ENCODE measurements at places on chromosomes 1 and 21.

GRCh38 chr1:162587347-162587746, 25.8 kb downstream of the UAP1 start:
- no peak for DNase-seq

- no peak for DNase-seq
Measured at GRCh38 chr1:71343686-71344416, 263.0 kb upstream of the ZRANB2 start.

DNA sequence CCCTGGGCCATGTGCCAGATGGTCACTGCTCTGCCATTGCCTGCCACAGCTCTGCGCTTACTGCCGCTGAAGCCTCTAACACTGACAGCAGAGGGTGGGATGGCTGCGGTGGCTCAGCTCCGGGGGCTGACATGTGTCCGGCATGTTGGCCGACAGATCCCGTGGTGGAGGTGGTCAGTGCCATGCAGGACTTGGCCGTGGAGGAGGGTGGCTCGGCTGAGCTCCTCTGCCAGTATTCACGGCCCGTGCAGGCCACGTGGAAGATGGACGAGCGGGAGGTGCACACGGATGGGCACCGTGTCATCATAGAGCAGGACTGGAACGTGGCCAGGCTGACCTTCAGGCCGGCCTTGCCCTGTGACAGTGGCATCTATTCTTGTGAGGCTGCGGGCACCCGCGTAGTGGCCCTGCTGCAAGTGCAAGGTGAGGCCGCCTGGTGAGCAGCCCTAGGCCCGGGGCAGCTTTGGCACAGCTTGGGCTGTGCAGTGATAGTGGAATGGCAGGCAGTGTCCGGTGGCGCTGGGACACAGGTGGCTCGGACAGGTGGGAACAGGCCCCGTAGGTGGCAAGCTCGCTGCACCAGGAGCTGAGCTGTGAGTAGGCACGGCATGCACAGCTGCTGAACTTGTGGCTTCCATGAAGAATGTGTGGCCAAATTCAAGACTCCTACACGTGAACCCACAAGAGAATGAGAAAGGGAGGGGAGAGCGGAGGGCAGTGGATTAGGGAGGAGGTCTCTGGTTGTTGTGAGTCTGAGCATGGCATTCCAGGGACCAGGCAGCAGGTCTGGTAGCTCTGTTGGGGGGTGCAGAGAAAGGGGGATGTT, 91.8 kb downstream of the TRIM11 start:
- no peak for DNase-seq

- no peak for DNase-seq
Measured at GRCh38 chr1:179950651-179951050, 4.0 kb upstream of the CEP350 start.

GRCh38 chr1:98205291-98206017, 284.6 kb upstream of the DPYD start:
- DNase-seq: no peak

GRCh38 chr1:161691846-161692245, 15.2 kb upstream of the FCRLA start:
- DNase-seq: no peak

DNA sequence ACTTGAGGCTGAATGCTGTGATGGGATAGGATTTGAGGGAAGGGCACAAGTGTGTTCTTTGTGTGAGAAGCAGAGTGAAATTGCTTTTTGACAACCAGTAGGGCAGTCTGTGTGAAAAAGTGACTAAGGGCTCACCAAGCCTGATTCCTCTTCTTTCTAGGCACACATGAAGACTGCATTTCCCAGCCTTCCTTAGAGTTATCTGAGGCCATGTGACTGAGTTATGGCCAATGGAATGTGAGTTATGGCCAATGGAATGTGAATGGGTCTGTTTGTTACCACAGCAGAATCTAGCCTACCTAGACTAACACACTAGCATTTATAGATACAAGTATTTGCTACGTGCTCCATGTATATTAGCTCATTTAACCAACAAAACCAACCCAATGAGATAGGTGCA, 35.3 kb upstream of the DIRAS3 start:
- DNase-seq: no peak

DNA sequence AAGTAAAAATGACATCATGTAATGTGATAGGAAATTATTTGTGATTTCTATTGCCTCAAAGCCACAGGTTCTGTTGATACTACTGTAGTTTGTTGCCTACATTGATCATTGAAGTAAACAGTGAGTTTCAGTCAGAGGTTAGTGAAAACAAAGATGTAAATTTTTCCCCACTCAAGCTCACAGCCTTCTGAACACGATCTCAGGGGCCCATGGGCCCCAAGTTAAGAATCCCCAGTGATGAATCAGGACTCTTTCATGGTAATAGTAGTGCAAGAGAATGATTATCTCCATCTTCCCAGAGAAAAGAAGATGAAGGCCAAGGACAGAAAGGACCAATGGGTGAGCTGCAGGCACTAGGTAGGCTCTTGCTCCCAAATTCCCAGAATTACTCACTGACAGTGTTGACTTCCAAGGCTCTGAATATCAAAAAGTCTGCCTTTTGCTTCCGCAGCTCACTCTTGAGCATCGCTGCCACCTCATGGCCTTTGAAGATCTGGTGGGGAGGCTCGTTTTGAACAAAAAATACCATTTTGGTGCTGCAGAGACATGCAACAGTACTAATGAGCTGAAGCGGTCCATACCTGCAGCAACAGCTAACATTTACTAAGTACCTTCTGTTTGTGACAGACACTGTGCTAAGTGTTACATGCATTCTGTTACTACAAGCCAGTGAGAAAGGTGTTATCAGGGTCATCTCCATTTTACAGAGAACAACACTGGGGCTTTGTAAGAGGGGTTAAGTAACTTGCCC, 113.3 kb downstream of the KIAA0319L start:
- DNase-seq: no peak

DNA sequence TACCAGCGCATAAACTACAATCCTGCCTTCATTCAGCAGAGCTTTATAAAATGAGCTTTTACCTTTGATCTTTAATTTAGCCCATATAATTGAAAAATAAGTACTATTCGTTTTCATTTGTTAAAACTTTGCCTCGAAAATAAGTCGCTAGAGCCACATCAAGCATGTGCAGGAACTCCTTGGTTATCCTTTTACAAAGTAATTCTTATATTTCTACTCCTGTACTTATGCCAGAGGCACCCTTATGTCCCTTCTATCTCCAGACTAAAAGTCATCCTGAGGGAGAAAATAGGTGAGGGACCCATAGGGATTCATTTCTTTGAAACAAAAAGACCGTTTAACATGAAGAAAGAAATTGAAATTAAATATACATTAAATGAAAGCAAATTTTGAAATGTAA, 278.2 kb upstream of the C1orf105 start:
- no peak for DNase-seq

- DNase-seq: no peak
Measured at GRCh38 chr1:177796561-177796960, 173.3 kb downstream of the SEC16B start.

DNA sequence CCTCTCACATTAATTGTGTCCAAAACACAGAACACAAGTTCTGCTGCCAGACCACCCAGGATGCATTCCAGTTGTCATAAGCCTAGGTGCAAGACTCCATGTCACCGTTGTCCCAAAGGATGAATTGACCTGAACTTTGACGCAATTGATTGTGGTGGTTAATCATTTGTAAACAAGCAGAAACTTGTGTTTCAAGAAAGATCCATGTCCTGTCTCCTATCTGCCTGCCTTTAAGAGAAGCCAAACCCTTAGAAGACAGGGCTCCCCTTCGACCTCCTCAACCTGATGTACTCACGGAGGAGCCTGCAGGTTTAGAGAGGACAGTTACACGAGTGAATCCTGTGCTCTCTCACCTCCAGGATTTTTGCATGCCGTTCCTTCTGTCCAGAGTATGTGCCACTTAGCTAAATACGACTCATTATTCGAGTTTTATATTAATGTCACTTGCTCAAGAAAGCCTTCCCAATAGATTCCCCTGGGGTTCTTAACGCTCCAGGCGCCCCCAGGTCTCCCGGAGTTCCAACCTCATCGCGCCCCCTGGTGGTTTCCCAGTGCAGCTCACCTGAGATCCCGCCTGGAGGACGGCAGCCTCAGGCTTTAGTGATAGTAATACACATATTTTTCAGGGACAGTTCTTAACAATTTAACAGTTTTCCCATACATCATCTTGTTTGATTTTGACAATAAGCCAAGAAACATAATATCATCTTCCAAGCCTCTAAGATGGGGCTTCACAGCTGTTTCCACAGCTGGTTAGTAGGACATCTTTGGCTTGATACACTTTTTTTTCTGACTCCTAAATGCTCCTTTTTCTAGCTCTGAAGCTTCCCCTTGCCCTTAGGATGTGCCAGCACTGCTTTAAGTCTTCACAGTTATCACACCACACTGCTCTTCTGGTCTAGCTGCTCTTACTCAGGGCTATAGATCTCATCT, 2.4 kb upstream of the C8B start:
- no peak for DNase-seq

DNA sequence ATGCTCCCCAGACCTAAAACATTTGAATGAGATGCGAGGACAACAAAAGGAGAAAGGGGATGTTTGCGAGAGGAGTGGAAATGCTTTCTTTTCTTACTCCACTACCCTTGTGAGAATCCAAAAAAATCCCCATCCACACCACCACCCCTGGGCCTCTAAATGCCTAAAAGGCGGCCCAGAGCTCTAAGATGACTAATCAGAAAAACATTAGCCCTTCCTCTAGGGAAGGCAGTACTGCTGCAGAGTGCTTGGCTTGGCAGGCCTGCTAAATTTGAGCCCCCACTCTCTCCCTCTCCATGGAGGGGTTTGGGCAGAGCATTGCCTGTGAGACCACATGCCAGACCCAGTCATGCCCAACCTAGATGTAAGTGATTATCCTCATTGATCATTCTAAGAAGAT, 347.9 kb downstream of the USH2A start:
- DNase-seq: no peak

DNA sequence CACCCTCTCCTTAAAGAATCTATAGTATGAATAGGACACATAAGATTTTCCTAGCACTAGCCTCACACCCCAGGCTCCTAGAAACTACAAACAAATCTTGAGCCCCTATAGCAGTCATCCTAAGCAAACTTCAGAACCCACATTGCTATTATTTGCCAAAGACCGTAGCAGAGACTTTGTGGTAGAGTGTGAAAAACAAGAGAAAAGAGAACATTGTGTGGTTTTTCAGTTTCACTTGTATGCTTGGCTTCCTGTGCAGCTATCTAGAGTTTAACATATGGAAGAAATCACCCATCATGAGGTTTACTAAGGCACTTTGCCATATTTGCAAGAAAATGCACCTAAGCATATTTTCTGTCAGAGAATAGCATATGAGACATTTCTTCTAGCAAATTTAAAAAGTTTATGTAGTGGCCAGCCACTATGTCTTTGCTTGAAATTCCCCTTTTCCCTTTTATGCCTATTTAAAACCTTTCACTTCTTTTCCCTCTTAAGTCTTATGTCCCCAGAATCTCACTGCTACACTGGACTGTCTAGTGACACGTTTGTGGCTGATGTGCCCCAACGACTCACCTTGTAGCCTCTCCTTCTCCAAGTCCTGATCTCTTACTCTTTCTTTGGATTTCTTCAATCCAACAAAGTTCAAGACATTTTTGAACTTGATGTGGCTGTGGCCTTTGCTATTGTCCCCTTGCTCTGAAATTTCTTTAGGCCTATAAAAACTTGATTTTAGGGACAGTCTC, 25.6 kb downstream of the CCDC190 start:
- no peak for DNase-seq

- DNase-seq: no peak
Measured at GRCh38 chr1:21781815-21782348, 1.1 kb downstream of the USP48 start.

- DNase-seq: no peak
Measured at GRCh38 chr1:101164776-101165175, 72.0 kb upstream of the S1PR1 start.

- DNase-seq: no peak
Measured at GRCh38 chr1:73593804-73594203, 604.2 kb downstream of the LRRIQ3 start.

- DNase-seq: no peak
Measured at GRCh38 chr1:15244813-15245212, 2.2 kb upstream of the FHAD1 start.

- DNase-seq: no peak
Measured at GRCh38 chr1:179742717-179743678, at the start of gene FAM163A. TSS of gene FAM163A (plus strand) at chr1:179743291. CDS start at chr1:179813098, 69,807 bp downstream.

DNA sequence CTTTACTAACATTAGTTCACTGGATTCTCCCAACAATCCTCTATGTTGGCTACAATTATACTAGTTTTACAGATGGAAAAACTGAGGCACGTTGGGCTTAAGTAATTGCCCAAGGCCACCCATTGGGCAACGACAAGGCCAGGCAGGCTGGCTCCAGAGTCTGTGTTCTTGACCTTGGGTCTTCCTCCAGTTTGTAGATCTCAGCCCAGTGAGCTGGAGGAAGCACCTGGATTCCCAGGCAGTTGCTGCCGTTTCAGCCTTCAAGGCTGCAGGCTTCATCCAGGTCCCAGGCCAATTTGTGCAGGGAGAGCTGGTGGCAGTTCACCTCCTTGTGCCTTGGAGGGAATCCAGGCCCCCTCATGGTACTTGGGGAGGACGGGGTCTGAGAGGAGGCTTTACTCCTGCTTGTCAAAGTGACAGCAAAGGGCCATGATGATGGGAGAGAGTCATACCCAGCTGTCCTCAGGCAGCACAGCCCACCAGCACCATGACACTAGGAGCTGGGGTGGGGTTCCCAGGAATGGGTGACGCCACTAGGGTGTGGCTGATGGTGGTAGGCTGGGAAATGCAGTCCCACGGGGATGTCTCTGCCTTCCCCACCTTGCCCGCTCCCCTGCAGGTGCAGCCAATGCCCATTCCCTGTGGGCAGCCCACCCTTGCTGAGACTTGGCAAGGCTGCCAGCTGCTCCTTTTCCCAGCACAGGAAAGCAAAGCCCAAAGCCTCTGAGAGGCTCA, 27.1 kb downstream of the PKP1 start:
- DNase-seq: no peak

DNA sequence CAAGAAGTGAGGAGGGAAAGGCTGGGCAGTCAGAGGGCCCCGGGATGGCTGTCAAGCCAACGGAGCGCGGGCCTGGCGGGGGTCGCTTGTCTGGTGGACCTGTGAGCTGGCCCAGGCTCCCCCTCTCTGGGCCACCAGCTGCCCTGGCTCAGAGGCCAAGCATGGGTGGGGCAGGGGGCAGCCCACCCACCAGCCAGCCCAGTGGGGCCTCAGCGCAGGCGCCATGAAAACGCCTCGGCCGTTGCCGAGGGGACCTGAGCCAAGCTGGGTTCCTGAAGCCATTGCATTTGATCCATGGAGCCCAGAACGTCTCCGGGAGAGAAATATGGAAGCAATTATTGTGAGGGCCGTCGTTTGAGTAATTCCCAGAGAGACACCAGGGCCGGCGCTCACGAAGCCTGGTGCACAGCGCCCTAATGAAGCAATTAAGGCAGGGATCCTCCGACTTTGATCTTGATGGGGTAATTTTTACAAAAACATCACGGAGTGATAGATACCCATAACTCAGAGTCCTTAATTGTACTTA, 90.5 kb upstream of the TTC34 start:
- DNase-seq: no peak

DNA sequence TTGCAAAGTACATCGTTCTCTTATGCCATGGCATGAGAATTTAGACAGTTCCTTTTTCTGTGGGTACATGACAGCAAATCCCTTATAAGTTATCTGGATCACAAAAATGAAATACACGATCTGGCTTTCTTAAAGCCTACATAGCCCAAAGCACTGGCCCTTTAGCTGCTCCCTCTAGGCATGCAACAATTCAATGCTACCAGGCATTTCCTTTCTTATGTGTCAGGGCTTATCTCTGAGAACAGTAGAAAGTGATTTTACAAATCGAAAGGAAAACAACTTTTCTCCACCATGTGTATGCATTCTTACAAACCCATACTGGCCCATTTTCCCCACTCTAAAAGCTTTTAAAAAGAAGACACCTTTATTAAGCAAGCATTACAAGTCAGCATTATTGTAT, 139.7 kb downstream of the GRIK1 start:
- no peak for DNase-seq

All from AG04450 (cell line).